Stimulated activated CD4-positive, alpha-beta T cell treated with anti-CD3 and anti-CD28 coated beads, Interleukin-4, amount 100 ng/mL, for 24 hours (primary cell): ENCODE measurements at places on chromosomes 6 and 20.

GRCh38 chr6:166926748-166927147 is 29.6 kb downstream of the RNASET2 start:
- no peak for DNase-seq

DNA sequence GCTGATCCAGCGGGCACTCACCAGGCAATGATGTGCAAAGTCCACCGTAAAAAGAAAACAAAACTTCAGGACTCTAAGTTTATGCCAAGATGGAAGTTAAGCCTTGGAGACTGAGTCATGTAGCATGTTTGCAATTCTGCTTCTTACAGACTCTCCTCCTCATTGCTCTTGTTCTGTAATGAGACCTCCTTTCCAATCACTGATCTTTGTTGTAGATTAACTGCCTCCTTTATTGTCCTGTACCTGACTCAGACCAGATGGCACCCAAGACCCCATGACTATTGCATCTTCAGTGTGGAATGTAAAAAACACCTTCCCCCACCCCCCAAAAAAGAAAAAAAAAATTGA is 11.2 kb downstream of the NEU1 start:
- DNase-seq, result no peak

- DNase-seq, result peak; percentile 3
Measured at GRCh38 chr20:11676630-11677287, 240.9 kb upstream of the BTBD3 start.

- DNase-seq, result peak; percentile 64
Measured at GRCh38 chr6:110528101-110528929, 51.9 kb upstream of the SLC22A16 start.

- DNase-seq, result no peak
Measured at GRCh38 chr20:51888291-51888690, 86.0 kb upstream of the SALL4 start.

DNA sequence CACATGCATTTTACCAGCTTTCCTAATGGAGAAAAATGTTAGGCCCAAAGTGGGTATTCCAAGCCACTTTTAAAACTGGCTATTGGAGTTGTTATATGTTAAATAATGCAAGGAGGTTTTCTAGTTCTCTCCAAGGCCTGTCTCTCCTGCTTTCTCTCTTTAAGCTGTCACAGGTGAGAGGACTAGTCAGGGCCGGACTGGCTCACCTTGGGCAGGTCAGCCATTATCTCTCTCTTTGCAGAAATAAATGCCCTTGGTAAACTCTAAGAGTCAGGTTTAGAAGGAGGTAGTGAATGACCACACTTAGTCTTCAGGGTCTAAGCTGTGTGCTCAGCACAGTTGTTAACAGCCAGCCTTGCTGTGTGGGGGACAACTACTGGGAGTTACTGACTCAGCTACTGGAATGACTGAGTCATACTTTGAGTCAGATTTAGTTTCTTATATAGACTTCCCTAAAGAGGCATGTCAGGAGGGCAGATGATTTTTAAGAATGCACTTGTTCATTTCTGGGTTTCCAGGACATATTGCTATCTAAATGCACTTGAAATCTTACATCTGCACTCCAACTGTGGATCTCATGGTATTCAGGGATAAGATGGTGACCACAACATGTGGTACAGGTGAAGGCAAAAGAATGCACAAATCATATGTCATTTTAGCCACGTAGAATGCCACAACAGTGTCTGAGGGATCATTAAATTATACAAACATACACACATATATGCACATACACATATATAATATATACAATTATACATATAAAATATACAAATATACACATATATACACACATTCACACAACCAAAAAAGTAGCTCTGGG is 719.4 kb downstream of the EPM2A start:
- DNase-seq, result peak; percentile 27

DNA sequence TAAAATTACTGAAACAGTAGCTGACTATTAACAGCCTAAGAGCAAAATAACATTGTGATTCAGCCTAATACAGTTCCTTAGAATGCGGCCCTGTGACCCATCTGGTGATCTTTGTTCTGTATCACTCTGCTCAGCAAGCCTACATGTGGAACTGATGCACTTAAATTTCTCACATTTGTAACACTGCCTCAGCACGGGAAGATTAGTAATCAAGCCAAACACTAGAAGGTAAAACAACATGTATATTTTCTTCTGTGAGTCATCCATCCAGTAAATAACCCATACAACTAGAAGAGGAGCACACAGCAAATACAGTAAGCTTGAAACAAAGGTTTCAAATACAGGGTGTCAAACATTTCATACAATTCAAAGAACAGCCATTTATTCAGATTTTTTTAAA is 189.7 kb upstream of the NOX3 start:
- DNase-seq, result no peak
